ENCODE measurements at places on chromosomes 3 and 15.

GRCh38 chr3:140315955-140316354, 361.9 kb upstream of the TRIM42 start:
- no peak for DNase-seq

- no peak for DNase-seq
Observed at GRCh38 chr3:15175605-15176004, 30.4 kb upstream of the CAPN7 start.

GRCh38 chr15:65076486-65077290, at the start of gene KBTBD13:
Gene KBTBD13, plus strand, starts transcription at chr15:65076746. Its CDS starts 70 bp downstream, at chr15:65076816.
- DNase-seq: no peak

DNA sequence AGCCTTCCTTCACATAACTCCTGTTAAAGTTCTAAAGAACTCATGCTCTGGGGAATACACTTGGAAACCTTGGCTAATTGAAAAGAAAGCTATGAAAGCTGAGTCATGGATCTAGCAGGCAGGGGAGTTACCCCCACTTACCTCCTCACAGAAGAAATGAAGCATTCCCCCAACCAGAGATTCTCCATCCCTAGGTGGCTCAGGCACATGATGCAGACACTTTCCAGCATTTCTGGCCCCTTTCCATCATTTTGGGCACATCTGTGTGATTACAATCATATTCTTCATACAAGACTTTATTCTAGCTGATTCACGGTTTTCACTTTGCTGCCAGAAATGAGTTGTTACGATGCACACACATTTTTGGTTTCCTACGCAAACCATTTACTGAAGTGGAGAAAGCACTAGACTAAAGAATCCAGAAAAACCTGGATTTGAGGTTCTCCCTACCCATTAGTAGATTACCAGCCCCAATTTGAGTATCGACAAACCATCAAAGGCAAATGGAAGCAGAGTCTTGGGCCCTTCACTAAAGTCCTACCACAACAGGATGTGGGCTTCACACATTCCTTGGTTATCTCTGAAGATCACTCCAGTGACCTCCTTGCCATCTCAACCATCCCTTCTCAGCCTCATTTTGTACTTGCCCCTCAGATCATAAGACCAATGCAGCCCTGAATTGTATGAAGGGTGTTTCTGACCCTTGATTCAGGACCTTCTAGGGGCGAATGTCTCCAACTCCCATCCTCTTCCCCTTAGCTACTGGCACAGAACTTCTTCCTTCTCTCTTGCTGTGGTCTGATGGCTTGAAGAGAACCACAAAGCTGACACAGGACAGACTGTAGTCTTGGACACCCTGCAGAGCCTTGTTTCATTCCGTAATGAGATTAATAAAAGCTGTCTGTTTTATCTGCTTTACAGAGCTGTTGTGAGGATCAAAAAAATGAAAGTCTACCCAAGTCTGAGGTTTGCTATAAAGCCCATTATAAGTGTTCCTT, 42.5 kb upstream of the SNRK start:
- peak; percentile 41 for DNase-seq

- peak; percentile 43 for DNase-seq
Observed at GRCh38 chr3:157145606-157146322, 14.2 kb downstream of the CCNL1 start.

DNA sequence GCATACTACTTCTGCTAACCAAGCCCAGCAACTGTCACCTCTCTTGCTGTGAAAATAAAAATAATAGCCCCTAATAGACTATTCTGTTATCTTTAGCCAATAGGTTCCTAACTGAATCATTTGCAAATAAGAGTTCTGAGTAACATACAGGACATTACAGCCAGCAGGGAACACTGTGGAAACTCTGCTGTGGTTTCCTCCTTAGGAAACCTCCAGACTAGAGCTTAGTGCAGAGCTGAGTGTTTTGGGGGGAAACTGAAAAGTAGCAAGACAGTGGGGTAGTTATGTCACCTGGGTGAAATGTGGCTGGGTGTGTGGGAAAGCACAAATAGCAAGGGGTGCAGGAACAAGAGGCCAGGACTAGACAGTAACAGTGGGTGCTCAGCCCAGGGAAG, 32.4 kb downstream of the DZIP1L start:
- DNase-seq: no peak
